Umbilical cord (tissue), 2 donors: ENCODE measurements at places on chromosomes 3 and 15.

GRCh38 chr3:194773216-194773615 lies 87.5 kb downstream of the FAM43A start:
- DNase-seq: peak; percentile 22

DNA sequence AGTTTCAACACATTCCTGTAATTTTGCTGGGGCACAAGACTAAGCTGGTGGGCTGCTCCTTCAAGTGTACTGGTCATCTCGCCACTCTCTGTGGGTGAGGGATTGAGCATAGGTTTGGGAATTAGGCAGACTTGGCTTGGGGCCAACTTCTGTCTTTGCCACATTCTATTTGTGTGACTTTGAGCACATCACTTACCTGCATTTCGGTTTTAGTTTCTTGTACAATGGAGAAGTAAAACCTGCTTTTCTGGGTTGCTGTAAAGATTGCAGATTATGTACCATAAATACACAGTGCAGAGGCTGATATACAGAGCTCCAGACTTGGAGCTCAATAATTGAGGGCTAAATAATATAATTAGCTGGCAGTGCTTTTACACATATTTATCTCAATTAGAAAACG lies 162.1 kb downstream of the C3orf38 start:
- DNase-seq: peak; percentile 20

DNA sequence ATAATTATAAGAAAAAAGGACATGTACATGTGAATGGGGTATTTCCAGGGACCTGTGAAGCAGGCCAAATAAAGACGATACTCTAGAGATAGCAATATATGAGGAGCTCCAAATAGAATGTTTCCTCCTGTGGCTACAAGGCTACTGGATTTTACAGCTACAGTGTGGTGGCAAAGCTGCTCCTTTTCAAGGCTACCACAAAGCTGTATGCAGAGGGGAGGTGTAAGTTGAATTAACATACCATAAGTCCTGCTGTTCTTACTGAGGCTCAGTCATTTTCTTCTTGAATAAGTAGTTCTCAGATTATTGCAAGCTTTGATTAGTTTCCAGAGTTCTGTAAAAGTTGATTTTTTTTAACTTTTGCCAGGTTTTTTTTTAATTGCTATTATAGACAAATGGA lies 1184.6 kb upstream of the EPHA6 start:
- no peak for DNase-seq

- DNase-seq: no peak
Measured at GRCh38 chr3:53490459-53490968, 3.9 kb upstream of the CACNA1D start.

DNA sequence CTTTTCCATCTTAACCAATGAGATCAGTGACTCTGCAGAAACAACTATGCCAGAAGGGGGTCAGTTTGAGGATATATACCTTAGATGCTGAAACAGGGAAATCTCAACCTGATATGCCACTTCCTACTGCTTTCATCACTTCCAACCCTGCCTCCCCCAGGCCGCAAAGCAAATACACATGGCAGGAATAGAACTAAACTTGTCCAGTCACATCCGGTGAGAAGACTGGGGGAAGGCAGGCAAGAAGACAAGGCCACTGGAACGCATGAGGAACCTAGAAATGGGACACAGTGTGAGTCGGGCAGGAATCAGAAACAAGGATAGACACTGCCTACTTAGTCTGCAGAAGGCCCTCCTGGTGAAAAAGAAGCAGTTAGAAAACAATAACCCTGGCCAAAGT lies 90.6 kb downstream of the MYO5A start:
- no peak for DNase-seq

DNA sequence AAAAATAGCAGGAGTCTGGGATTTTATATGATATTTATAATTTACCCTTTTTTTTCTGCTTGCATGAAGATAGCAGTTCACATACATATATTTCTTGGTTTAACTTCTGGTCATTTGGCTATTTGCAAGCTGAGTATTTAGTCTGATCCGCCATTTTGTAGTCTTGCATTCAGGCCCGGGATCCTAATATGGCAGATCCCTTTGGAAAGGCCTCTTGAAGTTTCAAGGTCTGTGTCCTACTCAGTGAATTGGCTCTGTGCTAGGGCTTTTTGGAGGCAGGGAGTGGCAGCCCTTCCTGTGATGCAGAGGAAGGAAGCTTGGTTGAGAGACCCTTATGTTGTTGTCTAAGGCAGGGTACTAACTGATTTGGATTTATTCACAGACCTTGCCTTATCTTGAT lies 2.9 kb downstream of the SNRPN start:
- DNase-seq: no peak

DNA sequence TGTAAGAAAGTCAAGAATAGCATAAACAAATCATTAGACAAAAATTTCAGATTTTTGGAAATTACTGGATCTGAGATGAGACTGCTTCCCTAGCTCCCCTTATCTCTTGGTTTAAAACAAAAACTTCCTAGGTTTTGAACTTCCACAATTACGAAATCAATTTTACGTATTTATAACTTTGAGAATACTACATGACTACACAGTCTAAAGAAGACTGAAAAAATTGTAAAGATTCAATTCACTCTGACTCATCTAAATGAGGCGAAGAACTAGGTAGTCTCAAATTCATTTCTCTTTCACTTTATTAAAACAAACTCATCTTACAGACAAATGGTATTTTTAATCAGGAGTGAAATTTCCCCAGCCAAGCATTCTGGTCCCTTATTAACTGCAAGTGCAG lies 10.3 kb downstream of the CCDC54 start:
- DNase-seq: no peak

GRCh38 chr3:114242947-114243346 lies 5.6 kb upstream of the ZNF80 start:
- DNase-seq: no peak

DNA sequence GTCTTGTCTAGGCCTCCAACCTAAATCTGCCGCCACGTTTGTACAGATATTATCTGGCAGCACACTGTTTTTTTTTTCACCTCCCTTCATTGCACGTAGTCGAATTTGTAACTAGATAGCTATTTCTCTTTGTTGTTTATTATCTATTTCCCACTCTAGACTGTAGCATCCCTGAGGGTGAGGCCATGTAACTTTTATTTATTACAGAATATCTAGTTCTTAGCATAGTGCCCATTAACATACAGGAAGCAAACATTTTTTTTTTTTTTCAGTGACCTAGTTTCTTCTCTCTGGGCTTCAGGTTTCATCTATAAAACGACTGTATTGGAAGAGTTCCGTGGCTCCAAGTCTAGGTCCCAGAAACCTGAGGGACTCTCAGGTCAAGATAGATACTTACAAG lies 354.3 kb downstream of the FGF12 start:
- no peak for DNase-seq
